ENCODE measurements at places on chromosomes 4 and X. TPM values are rescaled to one million over a fixed set of nuclear protein-coding genes. Genes with fewer than 3 reads are reported as not detected.

DNA sequence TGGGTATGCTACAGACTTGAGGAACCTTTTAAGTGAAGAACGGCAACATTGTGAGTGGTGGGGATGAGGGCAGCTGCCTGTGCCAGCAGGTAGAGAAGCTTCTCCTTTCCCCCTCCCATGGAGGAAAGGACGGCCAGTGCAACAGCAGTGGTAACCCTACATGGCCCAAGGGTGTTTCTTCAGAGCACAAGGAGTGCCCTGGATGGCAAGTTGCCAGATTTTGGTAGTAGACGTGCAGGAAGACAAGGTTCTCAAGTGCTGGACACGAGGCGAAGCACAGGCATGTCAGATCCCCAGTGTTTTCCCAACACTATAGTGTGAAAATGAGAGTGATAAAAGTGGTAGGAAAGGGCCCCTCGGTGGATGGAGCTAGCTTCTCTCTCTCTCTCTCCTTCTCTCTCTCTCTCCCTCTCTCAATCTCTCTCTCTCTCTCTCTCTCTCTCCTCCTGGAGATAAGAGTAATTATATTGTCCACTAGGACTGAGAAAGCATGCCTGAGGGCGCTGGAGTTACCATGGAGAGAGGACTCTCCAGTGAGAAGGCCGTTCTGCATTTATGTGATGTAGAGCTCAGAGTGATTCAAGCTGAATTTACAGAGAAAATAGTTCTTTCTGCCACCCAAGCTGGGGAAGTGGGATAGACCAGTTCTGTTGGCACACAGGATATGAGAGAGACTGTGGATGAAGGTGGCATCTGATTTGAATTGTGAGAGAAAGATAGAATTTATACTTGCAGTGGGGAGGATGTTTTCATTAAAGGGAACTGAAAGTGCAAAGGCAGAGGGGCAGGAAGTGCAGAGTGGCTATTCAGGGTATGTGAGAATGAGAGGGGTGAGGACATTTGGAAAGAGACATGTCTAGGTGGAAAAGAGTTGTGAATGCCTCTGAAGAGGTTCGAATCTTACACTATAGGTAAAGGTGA is 25.7 kb upstream of the TRPC3 start:
- peak; percentile 24 for DNase-seq

DNA sequence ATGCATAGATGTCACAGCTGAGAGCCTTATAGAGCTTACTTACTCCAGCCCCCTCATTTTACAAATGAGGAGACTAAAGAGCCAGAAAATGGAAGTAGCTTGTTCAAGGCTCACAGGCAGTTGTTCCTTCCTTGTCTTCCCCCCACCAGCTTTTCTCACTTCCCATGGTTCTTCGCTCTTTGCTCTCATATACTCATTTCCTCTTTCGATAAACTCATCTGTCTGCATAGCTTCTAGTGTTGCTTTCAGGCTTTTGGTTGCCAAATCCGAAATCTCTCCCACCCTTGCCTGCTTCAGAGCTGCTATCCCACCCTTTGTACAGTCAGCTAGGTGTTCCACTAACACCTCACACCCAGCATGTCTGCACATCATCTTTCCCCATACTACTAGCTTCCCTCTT is 25.0 kb upstream of the GJB1 start:
- peak; percentile 23 for DNase-seq

DNA sequence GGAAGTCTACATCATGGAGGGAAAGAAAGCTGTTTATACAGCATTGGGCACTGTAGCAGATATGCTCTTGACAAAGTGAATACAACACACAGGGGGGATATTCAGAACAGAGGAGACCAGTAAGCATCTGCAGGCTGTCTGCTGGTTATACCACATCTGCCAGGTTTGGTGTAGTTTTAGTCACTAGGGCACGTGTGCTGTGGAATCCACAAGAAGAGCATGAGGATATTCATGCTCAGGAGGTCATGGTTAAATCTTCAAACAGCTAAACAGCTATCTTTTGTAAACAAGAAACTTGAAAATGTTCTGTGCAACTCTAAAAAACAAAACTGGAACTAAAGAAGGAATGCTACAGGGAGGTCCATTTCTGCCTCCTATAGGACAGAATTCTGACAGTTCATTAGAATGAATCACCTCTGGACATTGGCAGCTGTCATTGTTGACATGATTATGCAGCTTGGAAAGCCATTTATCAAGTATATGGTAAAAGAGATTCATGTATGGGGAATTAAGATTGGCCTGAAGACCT is 175.8 kb downstream of the RCHY1 start:
- no peak for DNase-seq

DNA sequence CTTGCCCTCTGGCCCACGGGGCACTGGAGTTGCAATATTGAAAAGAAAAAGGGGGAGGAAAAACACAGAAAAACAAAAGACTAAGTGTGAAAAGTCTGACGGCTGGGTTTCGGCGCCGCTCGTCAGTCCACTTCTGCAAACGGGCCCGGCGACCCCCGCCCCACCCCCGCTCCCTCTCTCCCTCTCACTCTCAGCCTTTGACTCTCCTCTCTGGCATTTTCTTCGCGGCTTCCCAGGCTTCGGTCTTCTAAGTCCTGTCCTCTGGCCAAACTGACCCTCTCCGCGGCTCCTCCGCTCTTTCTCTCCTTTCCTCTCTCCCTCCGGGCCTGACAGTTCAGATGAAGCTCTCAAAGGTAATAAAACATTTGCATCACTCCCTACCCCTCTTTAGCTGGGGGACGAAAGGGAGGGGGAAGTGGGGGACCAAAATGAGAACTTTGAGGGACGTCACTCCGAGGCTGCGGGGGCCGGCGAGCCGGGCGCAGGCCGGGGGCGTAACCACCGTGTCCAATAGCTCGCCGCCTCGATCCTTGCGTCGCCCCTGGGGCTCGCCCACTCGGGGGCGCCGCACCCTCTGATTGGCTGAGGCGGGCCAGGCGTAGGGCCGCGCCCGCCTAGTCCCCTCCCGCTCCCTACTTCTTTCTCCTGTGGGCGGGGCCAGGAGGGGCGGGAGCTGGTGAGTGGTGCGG is at the start of gene NKX6-1:
Gene NKX6-1 (minus strand): TSS at position 358 of the 689 bp plus-strand sequence. CDS start 1,064 bp downstream, outside the sequence.
- DNase-seq, result no peak

DNA sequence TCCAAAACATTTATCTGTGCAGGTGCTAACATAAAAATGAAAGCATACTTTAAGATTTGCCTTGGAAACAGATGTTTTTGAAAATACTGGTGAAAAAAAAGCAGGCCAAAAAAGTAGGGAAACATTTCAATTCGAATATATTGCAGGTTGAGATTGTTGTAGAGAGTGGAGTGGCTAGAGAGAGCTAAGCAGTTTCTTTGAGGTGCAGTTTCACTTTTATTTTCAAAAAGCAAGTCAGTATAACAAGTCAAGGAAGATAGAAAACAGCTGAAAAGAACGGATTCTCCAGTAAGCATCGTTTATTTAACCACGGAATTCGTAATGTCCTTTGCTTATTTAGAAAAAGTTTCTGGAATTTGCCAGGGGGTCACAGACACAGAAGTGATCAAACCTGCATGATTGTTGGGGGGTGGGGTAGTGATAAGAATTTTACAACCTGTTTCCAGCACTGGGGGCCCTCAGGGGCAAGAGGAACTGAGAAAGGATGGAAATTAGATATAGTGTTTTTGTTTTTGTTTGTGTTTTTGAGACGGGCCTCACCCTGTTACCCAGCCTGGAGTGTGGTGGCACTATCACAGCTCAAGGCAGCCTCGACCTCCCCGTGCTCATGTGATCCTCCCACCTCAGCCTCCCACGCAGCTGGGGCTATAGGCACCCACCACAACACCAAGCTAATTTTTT is 175.0 kb downstream of the TENM3 start:
- DNase-seq, result no peak

Gene PPP1R3F
- total RNA-seq, result 17.4 TPM

DNA sequence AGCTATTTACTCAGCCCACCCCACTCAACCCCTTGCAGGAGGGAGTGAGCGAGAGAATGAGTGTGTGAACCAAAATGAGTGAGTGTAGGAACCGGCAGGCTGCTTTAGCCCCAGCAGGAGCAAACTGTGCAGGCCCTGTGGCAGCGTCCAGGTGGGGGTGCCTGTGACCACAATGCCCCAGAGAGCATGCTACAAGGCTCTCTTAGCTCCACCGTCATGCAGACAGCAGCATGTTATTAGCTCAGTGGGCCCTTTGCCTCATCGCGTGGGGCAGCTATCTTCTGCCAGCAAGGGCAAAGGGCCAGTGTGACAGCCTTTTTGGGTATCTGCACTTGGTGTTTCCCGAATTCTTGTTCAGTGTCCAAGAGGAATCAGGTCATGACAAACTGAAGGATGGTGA is 271.3 kb downstream of the GPM6A start:
- no peak for DNase-seq

DNA sequence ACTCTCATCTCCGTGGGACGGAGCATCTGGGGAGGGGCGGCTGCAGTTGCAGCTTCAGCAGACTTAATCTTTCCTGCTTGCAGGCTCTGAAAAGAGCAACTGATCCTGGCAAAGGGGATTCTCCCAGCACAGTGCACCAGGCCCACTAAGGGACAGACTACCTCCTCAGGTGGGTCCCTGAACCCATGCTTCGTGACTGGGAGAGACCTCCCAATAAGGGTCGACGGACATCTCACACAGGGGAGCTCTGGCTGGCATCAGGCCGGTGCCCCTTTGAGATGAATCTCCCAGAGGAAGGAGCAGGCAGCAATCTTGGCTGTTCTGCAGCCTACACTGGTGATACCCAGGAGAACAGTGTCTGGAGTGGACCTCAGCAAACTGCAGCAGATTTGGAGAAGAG is 303.3 kb upstream of the FGF16 start:
- no peak for DNase-seq

- no peak for DNase-seq
Measured at GRCh38 chr4:158111241-158111640, 61.6 kb downstream of the GASK1B start.

GRCh38 chrX:149497626-149498025 is 7.5 kb downstream of the IDS start:
- no peak for DNase-seq

DNA sequence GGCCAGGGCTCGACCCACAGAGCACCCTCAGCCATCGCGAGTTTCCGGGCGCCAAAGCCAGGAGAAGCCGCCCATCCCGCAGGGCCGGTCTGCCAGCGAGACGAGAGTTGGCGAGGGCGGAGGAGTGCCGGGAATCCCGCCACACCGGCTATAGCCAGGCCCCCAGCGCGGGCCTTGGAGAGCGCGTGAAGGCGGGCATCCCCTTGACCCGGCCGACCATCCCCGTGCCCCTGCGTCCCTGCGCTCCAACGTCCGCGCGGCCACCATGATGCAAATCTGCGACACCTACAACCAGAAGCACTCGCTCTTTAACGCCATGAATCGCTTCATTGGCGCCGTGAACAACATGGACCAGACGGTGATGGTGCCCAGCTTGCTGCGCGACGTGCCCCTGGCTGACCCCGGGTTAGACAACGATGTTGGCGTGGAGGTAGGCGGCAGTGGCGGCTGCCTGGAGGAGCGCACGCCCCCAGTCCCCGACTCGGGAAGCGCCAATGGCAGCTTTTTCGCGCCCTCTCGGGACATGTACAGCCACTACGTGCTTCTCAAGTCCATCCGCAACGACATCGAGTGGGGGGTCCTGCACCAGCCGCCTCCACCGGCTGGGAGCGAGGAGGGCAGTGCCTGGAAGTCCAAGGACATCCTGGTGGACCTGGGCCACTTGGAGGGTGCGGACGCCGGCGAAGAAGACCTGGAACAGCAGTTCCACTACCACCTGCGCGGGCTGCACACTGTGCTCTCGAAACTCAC is 3.6 kb downstream of the MID1IP1 start:
- DNase-seq, result peak; percentile 26

DNA sequence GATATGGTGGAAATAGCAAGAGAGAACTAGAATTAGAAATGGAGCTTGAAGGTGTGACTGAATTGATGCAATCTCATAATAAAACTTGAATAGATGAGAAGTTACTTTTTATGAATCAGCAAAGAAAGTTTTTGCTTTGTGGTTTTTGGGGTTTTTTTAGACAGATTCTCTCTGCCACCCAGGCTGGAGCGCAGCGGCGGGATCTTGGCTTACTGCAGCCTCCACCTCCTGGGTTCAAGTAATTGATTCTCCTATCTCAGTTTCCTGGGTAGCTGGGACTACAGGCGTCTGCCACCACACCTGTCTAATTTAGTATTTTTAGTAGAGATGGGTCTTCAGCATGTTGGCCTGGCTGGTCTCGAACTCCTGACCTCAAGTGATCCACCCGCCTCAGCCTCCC is 23.7 kb upstream of the NEIL3 start:
- DNase-seq, result no peak

DNA sequence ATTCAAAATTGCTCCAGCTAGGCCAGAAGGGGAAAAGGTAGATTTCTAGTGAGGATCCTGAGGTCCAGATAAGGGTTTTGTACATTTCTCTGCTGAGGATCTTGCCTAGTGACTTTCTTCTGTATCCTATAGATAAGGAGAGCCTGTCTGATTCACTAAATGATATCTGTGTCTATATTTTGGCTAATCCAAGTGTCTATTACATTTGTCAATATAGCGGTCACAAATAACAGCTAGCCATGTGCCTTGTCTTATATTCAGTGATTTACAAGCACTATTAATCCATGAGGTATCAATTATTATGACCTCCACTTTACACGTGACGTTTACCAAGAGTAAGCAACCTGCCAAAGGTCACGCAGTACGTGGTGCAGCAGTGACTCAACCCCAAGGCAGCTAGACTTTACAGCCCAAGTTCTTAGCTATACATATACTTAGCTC is 41.6 kb downstream of the TMEM165 start:
- no peak for DNase-seq

DNA sequence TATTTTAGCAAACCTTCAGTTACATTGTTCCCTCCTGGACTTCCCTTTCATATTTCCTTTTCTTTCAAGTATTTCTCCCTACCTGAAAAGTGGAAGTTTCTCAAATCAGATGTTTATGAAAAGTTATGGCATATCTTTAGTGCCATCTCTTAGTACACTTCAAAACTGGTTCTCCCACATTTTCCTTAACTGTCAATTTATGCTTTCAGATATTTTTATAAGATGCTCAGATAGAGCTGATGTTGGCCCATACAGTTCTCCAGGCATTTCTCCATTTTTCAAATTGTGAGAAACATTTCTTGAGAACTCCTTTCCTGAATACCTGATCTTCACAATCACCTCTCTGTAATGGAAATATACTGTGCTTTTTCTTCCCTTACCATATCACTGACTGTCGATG is 32.5 kb upstream of the AP1AR start:
- DNase-seq, result no peak

Gene PPBP
- total RNA-seq, result not detected

GRCh38 chrX:40120838-40121580 is 23.3 kb upstream of the BCOR start:
- no peak for DNase-seq

Gene WDR17
- total RNA-seq, result 0.26 TPM

Gene CTAG1A
- total RNA-seq, result not detected

GRCh38 chr4:173436149-173436579 is 37.2 kb upstream of the SCRG1 start:
- no peak for DNase-seq

DNA sequence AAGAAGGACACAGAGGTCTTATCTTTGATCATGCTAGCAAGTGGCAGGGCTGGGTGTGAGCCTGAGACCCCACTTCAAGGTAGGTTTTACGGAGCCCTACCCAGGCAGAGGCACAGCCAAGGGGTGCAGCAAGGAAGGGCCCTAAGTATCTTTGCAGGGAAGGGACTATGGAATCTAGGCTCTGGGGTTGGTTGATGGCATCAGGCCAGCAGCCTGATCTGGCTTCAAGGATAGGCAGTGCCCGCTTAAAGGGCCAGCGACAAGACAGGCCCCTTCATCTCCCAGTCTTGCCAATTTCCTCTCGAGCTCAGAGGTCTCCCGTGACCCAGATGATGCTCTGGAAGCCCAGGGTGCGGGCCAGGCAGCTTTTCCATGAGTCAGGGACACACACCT is 5.8 kb downstream of the ABLIM2 start:
- no peak for DNase-seq

Gene NPY5R
- total RNA-seq, result not detected

- no peak for DNase-seq
Measured at GRCh38 chr4:99734583-99735322, 77.1 kb upstream of the C4orf54 start.

GRCh38 chrX:44003975-44004374 is 30.8 kb upstream of the NDP start:
- no peak for DNase-seq

Measured in CD4-positive, alpha-beta memory T cell (primary cell).